NCI-H2171 (cell line): ENCODE measurements at places on chromosomes 6 and 20.

DNA sequence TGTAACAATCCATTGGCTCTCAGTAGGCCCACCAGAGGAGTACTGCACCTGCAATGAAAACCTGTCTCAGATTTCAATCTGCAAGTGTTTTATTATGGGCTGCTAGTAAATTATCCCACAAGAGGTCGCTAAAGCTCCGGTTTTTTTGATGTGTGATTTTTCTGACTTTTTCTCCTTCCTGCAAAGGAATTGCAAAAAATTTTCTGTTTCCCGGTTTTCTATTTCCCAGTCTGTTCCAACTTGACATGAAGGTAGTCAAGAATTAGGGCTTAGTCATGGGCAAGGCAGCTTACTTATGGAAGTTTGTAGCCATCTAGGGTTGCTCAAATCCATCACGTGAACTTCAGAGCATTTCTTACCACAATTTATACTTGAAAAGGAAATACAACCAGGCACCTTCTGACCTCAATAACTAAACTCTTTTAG, 38.5 kb upstream of the AHI1 start:
- peak; percentile 19 for DNase-seq

DNA sequence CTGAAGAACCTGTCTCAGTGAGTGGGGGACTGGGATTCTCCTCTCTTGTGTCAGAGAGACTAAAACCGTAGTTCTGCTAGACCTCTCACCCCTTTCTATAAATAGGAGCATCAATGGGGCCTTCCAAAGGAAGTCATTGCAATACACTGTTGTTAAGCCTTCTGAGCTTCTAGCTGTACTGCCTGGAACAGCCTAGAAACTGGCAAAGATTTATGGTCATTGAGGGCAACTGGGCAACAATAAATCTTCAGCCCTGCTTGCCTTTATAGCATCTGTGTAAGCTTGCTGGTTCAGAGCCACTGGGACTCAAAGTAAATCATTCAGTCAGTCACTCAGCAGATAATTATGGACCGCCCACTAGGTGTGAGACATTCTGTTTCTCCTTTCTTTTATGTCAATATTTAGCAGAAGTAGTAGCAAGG, 53.2 kb downstream of the PPP1R14C start:
- DNase-seq, result no peak

GRCh38 chr6:7998103-7998725, 66.0 kb downstream of the BLOC1S5 start:
- no peak for DNase-seq

- DNase-seq, result no peak
These were observed 466.3 kb downstream of the DOK5 start for GRCh38 chr20:54941666-54942065.

DNA sequence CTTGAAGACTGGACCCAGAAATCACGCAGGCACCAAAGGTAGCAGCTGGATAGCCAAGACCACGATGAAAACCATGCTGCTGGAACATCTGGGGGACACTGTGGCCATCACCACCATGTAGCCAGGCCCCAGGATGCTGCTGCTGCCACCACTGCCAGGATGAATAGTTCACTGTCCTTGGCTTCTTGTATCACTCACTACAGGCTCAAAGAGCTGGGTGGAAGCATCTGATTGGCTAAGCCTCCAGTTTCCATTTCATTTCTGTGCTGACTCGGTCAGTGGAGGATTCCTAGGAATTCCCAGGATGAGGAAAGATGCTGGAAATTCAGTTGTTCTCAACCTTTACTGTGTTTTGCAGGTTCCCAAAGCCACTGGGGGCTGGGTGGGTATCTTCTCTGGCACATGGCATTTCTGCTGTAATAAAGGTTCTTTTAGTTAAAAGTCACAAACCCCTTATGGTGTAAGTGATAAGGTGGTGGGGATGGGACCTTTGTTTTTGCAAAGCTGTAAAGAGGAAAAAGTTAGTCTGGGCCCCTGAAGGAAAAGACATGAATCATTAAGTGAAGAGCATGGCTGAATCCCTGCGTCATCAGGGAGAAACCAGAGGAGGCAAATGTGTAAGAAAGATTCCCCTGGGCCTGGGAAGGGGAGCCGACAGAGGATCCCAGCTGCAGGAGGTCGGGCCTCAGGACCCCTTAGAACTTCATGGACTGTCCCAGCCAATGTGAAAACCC, 75.6 kb upstream of the RNF24 start:
- DNase-seq, result no peak

DNA sequence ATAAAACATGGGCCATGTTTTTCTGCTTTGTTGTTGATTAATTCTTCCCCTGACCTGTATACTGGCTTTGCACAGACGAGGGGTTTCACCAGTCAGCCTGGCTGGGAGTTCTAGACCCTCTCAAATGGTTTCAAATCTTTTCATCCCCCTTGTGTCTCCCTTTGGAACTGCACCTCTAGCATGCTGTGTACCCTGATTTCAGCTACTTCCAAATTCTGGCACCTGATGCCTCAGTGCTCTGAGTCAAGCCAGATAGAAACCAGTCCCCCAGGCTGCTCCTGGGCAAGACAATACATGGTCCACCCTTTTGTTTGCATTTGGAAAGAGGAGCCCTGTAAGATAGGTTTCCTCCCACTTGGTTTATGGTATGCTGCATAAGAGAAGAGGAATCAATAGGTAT, 290.2 kb downstream of the BTBD3 start:
- DNase-seq, result no peak
